Stimulated activated CD8-positive, alpha-beta memory T cell treated with anti-CD3 and anti-CD28 coated beads, Interleukin-4, amount 100 ng/mL, for 4 hours (primary cell): ENCODE measurements at places on chromosomes 12 and 14.

- no peak for DNase-seq
Measured at GRCh38 chr12:122499991-122500684, 594 bp downstream of the ZCCHC8 start.

GRCh38 chr12:89857652-89858274 lies 149.1 kb upstream of the ATP2B1 start:
- no peak for DNase-seq

GRCh38 chr14:75277815-75278421 lies 710 bp upstream of the FOS start:
- no peak for DNase-seq

GRCh38 chr14:68011406-68012028 lies 191.9 kb downstream of the RAD51B start:
- no peak for DNase-seq

- no peak for DNase-seq
Measured at GRCh38 chr12:113005762-113006161, 27.4 kb downstream of the OAS2 start.

DNA sequence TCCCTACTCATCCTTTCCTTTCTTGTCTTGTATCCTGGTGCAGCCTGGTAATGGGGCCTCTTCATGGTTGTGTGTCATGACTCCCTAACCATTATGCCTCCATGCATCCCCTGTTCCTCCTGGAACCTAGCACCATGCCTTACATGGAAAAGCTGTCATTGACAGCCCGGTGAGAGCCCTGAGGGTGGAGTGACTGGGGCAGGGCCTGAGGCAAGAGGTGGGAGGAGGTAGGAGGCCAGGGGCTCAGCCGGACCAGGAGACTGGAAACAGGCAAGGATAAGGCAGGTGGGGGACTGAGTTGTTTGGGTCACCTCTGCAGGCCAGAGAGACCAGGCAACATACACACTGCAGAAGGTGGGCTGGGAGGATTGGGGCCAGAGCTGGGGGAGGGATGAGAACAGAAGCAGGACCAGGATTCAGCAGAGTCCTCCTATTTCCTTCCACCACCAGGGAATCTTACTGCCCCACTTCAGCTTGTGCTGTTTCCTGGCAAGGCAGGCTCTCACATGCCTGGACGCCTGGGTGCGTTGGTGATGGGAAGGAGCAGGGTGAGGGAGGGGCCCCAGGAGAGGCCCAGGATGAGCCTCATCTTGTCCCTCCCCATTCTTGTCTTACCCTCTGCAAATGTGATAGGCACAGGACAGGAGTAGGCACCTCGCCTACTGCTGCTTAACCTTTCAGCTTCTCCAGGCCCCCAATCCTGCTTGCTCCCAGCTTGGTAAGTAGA lies at the start of gene LTB4R2:
TSS of gene LTB4R2 (plus strand) at position 603 of the 727 bp plus-strand sequence. CDS start 525 bp downstream, outside the sequence.
- DNase-seq = no peak

GRCh38 chr12:47820631-47821345 lies 1.1 kb upstream of the HDAC7 start:
- DNase-seq = no peak

GRCh38 chr14:92472860-92473259 lies 40.7 kb upstream of the RIN3 start:
- no peak for DNase-seq

- no peak for DNase-seq
Measured at GRCh38 chr14:78982551-78982950, 812.4 kb downstream of the NRXN3 start.

GRCh38 chr12:51777457-51777856 lies 71.1 kb downstream of the FIGNL2 start:
- no peak for DNase-seq

DNA sequence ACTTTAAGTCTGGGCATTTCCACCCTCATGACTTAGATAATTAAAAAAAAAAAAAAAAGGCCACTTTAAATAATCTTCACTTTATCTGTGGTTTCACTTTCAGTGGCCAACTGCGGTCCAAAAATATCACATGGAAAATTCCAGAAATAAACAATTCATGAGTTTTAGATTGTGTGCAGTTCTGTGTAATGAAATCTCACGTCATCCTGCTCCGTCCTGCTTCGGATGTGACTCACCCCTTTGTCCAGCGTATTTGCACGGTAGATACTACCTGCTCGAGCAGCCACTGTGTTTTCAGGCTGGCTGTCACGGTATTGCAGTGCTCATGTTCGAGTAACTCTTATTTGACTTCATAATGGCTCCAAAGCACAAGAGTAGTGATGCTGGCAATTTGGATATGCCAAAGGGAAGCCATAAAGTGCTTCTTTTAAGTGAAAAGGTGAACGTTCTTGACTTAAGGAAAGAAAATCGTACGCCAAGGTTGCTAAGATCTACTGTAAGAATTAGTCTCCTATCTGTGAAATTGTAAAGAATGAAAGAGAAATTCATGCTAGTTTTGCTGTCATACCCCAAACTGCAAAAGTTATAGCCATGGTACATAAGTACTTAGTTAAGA lies 2.4 kb downstream of the E2F7 start:
- DNase-seq = no peak

DNA sequence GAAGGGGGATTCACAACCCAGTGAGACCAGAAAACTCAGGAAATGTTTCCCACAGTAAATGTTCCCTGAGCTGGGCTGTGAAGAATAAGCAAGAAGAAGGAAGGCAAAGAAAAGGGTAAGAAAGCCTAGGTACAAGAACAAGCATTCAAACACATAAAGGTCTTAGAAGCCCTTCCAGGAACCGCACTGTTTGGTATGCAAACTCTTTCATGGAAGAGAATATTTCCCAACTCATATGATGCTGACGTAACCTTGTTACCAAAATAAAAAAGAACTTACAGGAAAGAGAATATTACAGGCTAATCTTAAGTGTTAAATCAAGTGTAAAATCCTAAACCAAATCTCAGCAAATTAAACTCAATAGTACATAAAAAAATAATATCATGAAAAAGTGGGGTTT lies 23.6 kb downstream of the MED6 start:
- DNase-seq = no peak

- no peak for DNase-seq
Measured at GRCh38 chr12:34302131-34302885, 280.0 kb downstream of the ALG10 start.

GRCh38 chr12:121637231-121637914 lies 11.0 kb downstream of the ORAI1 start:
- peak; percentile 24 for DNase-seq

GRCh38 chr12:71075743-71076142 lies 82.1 kb downstream of the TSPAN8 start:
- no peak for DNase-seq

DNA sequence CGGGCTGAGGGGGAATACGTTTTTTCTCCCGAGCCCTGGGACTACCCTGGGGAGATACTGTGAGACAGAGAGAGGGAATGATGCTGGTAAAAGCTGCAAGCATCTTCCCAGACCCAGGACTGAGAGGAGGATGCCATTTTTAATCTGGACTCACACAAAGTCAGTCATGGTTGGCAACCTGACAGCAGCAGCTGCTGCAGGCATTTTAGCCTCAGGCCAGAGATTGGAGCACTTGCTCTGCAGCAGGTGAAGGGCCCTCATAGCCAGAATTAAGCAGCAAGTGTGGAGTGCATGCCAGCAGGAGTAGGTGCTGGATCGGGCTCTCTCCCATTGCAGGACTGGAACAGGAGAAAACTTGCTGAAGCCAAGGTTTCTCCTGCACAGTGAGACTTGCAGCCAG lies 361.1 kb upstream of the CLEC14A start:
- DNase-seq = no peak

DNA sequence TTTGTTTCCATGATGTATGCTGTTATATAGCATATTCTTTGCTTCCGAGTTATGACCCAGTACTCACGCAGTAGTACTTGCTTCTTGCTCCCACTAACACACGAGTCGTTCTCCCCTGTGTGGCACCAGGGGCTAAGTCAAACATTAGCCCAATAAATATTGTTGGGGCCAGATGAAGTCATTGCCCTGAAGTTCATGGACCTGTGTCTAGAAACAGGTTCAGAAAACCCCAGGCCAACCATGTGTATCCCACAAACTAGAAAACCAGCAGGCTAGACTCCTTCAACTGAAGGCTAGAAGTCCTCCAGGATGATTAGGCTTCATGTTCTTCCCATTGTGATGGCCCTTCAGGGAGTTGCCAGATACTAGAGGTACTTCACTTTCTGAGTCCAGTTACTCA lies 198.2 kb upstream of the RBM19 start:
- DNase-seq = no peak

GRCh38 chr12:92863251-92863650 lies 65.8 kb downstream of the EEA1 start:
- no peak for DNase-seq

DNA sequence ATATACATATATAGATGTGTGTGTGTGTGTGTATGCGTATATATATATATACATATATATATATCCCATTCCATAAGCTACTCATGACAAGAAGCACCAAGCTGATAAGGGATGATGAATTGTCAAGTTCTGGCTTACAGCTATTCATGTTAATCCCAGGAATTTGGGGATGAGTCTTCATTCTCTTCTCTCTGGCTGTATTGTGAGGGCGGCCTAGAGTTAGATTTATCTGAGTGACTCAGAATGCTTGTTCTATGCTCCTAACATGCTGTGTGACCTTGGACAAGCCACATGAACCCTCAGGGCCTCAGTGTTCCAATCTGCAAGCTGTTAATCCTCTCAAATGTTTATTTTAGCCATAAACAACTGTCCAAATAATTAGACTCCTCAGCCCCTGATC lies 749.0 kb downstream of the MED13L start:
- no peak for DNase-seq

- DNase-seq = no peak
Measured at GRCh38 chr12:12715459-12716150, 1.6 kb upstream of the CDKN1B start.

DNA sequence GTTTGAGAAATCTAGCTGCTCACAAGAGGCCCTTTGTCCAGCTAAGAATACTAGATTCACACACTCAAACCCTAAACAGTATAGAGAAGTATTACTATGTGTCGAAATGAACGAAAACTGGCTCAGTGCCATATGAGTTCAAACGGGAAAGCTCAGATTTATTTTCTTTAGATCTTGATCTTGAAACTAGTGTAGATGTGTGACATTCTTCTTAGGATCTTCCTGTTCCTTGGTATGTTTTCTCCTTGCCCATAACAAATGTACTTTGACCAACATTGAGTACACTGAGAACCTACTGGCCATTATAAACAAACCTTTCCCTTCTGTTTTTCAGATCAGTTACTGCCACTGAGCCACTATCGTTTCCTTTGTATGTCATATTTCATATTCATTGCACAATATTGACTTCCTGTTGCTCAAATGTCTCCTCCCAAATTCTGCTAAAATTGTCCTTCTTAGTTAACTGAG lies 21.3 kb downstream of the MYBPC1 start:
- DNase-seq = no peak

DNA sequence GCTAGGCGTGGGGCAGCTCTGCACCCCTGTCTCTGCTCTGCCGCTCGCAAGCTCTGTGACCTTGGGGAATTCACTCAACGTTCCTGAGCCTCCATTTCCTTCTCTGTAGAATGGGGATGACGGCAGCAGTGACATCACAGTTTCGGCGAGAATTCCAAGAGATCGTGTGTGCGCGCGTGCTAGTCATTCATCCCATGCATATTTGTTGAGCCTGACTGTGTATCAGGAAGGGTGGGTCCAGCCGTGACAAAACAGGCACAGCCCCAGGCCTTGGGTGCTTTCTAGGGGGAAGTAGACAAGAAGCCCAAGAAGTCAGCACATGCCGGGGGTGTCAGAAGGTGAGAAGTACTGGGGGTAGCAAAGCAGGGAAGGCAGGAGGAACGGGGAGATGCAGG lies 145.6 kb upstream of the NCOR2 start:
- no peak for DNase-seq

GRCh38 chr12:115297445-115297844 lies 613.5 kb upstream of the TBX3 start:
- no peak for DNase-seq

- no peak for DNase-seq
Measured at GRCh38 chr12:18981732-18982131, 147.8 kb upstream of the PLEKHA5 start.

DNA sequence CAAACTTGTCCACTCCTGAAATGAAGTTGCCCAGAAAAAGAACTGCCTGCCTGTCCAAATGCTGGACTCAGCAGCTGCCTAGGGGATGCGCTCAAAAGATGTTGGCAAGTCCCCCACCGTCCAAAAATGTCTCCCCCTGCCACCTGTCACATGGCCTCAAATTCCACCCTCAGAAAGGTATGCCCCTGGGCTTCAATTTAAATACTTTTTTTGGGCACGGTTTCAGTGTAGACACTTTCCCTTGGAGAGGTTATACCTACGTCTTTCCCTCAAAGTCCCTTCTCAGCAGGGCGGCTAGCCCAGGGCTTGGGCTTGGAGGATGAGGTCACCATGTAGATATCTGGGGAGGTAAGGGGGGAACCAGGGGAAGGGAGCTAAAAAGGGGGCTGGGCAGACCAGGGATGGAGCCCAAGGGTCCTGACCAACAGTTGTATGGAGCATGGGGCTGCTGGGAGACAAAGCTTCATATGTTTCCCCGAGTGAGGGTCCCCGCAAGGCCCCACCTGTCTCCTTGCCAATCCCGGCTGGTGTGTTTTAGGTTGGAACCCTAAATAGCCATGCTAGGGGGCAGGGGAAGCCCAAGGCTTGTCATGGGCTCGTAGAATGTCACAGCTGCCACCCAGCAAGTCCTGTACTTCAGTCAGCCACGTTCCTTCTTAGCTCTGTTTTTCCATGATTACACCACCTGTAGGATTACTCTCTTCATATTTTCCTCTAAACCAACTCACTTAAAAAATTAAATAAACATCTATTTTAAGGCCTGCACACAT lies 131.2 kb upstream of the TBX3 start:
- DNase-seq = no peak

- no peak for DNase-seq
Measured at GRCh38 chr12:38610808-38611350, 294.3 kb downstream of the ALG10B start.

DNA sequence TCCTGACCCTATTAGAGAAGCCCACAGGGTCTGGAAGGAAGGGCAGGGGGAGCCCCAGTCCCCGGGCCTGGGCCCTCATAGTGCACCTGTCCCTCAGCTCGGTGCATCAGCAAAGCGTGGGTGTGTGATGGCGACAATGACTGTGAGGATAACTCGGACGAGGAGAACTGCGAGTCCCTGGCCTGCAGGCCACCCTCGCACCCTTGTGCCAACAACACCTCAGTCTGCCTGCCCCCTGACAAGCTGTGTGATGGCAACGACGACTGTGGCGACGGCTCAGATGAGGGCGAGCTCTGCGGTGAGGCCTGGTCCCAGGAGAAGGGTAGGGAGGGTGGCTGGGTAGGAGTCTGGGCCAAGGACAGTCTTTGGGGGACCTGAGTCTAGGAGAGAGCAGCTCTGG lies 26.3 kb upstream of the LRP1-AS start:
- no peak for DNase-seq

- DNase-seq = no peak
Measured at GRCh38 chr12:70319605-70320004, 46.5 kb upstream of the KCNMB4 start.

GRCh38 chr12:86213012-86213411 lies 43.2 kb downstream of the MGAT4C start:
- no peak for DNase-seq

DNA sequence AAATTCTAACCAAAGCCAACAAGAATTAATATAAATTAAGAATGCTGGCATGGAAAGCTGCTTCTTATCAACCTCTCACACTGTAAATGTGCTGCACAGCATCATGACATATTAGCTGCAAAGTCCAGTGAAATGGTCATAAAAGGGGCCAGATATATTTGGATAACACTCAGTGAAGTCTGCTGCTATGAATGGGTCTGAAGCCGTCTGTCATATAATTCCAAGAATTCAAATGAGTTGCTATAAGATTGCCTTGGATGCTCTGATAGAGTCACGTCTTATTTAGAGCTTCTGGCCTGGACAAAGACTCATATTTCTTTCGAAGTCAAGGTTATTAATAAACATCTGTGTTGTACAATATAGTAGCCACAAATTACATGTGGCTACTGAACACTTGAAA lies 54.3 kb upstream of the OVCH1 start:
- no peak for DNase-seq

- no peak for DNase-seq
Measured at GRCh38 chr12:108955225-108955835, 65.5 kb downstream of the SVOP start.
